ENCODE measurements at places on chromosomes 2 and 18.

GRCh38 chr2:181104512-181105115 lies 124.2 kb downstream of the UBE2E3 start:
- DNase-seq = no peak

DNA sequence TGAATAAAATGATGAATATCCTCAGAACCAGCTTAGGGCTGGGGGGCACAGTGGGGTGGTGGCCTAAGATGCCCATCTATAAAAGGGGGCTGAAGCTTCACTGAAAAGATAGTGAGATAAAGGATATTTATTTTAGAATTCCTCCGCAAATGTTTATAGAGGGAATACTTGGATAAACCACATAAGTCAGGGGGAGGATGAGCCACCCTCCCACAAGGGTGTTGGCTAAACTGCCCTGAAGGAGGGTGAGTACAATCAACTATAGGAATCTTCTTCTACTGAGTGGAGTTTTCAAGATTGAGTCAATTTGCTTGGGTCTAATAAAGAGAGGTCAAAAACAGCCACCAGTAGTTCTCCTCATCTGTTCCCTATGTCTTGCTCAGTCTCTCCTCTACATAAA lies 114.5 kb upstream of the TANK start:
- no peak for DNase-seq

- no peak for DNase-seq
Observed at GRCh38 chr2:226447338-226448300, 352.0 kb downstream of the IRS1 start.

GRCh38 chr2:96945014-96945413 lies 41.4 kb downstream of the FAM178B start:
- DNase-seq = no peak

DNA sequence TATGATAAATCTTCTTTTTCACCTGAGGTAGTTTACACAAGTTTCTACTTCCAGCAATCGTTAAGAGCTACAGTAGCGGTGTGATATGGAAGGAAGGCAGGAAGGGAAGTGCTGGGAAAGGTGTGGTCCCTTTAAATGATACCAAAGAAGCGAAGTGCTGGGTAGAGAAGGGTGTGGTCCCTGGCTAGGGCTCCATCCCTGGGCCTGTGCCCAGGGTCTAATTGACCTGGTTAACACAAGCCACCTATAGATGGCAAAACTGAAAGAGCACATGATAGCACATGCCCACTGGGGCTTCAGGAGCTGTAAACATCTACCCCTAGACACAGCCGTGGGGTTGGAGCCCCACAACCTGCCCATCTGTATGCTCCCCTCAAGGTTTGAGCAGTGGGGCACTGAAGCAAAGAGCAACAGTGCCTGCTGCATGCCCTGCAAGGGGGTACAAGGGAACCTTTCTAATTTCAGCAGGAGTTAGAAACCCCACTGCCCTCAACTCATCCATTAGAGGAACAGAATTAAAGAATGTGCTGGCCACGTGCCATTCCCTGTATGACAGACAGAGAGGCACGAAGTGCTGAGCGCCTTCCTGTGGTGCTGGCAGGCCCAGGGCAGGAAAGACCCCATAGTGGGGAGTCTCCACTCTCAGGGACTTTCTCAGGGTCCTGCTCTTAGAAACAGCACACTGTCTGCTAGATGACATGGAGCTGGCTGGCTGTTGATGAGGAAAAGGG lies 153.1 kb upstream of the LMAN1 start:
- DNase-seq = no peak

GRCh38 chr2:46277431-46278190 lies 19.6 kb upstream of the EPAS1 start:
- no peak for DNase-seq

DNA sequence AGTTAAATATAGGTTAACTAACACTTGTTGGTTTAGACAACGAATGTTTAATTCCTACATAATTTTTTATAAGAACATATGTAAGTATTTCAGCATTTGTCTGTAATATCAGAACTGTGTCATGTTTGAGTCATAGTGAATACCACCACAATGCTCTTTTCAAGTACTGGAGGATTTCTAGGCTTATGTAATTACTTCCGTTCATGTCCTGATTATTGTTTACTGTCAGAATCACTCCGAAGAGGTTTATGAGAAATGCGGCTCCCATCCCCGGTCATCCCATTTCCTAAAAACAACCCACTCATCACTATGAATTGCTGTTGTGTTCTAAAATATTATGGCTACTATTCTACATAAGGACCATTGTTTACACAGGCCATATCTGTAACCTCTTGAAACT lies 45.1 kb downstream of the CDH19 start:
- DNase-seq = no peak

- no peak for DNase-seq
Observed at GRCh38 chr18:57716549-57716948, 86.6 kb downstream of the ATP8B1 start.

DNA sequence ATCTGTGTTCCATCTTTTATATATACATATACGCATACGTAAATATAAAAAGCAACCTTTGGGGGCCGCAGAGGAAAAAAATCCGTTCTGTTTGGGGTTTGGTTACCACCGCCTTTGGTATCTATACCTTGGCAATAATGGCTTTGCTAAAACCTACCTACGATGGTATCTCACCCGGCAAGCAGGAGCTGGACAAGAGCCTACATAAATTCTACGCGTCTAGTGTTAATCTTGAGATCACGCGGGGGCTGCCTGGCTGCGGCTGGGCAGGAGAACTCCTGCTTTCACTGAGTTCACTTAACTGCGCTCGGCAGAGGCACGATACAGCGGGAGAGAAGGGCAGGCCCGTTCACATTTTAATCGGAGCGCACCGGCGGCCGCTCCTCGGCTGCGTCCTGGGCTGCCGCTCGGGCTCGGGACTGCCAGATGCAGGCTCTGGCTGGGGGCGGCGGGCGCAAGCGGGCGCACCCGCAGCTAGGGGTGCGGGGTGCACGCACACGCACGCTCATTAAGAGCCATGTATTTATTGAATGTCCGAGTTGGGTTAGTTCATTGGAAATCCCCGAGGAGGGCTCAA lies 1.7 kb upstream of the POU3F3 start:
- no peak for DNase-seq

- DNase-seq = no peak
Observed at GRCh38 chr2:100297511-100297910, 24.8 kb downstream of the LONRF2 start.

Data from stimulated activated naive CD4-positive, alpha-beta T cell treated with Interleukin-2 at 50 U/mL for 16 hours (primary cell).